Iris pigment epithelial cell (primary cell): ENCODE measurements at places on chromosomes 2 and 18.
A peak's percentile ranks its signal among the peaks of the same experiment; 100 is the strongest.

GRCh38 chr2:169694894-169695260 is 608 bp downstream of the PHOSPHO2 start:
- no peak for DNase-seq

DNA sequence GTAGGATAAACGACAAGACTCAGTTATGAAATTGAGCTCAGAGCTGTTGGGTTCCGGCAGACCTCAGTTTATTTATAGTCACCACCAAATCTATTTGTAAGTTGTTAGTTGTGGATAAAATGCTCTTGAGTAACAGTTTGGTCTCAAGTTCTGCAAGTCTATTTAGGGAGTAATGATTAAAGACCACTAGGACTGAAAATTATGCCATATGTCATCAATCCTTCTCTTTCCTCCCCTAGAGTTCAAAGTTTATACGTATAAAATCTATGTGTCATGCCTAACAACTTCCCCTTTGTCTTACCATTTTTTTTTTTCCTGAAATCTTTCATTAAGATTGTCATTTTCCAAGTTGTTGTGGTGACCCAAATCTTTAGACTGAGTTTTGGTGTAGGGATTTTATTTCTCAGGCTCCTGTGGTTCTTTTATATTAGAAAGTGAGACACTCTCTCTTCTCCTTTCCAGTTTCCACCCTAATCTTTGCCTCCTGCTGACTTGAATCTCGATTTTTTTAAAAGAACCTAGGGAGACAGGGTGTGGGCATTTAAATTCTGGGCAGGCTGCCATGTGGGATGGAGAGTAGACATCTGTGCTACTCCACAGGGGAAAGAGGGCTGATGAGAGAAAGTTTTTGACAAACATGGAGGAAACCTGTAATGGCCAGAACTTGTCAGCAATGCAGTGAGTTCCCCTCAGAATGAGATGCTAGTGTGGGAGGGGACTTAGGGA is 51.0 kb downstream of the LAMA3 start:
- DNase-seq = no peak

DNA sequence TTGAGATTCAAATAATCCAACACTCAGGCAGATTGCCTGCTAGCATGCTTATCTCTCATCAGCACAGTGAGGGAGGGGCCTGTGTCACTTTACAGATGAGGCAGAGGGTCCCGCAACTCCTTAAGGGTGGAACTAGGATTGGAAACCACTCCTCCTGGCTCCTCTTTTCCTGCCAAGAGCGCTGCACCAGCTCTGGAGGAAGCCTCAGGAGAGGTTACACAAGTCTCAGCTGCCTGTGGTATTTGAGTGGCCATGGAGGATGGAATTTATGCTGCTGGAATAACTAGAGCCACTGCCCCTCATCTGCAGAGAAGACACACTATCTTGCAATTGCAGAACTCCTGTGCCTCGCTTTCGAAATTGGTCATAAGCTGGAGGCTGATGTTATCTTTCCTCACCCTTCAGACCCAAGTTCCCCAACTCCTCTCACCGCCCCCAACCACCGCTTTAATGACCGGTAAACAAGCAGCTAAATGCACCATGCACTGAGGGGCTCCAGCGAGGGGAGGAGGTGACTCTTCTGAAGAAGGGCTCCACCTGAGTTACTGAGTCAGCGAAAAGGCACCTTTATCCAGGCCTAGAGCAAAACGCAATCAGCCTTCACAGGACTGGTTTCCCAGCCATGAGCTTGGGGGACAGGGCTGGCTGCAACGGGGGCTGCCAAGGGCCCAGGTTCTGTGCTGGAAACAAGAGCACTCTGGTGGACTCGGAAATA is 245.8 kb downstream of the SOX11 start:
- no peak for DNase-seq

- DNase-seq = peak; percentile 71
Observed at GRCh38 chr2:44955593-44956392, 14.3 kb downstream of the SIX3 start.

DNA sequence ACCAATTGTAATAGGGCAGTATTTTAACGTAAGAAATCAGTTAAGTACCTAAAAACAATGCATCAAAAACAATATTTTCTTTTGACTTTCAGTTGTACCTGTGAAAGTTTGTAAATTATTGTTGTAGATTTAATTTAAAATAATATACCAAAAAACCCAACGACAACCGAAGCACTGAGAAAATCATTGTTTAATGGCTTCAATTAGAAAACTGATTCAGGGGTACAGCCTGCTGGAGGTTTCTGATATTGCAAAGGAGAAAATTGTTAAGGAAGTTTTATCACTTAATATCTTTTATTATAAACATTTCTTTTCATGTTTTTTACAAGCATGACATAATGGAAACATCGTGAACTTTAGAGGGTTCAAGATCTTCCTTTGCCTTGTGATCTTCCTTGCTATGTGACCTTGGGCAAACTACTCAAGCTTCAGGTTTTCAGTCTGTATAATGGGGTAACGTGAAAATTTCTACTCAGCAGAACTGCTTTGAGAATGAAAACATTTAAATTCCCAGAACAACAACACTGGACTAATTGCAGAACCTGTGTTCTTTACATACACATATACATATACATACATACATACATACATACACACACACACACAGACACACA is 76.3 kb upstream of the GLS start:
- peak; percentile 47 for DNase-seq

GRCh38 chr18:44842588-44843412 is 162.1 kb downstream of the SETBP1 start:
- DNase-seq = no peak
